Inflammatory macrophage treated with lipopolysaccharide for 1 hour (primary cell): ENCODE measurements at places on chromosomes 16 and 17.
A peak's percentile ranks its signal among the peaks of the same experiment; 100 is the strongest.

GRCh38 chr17:36144014-36144413, 32.4 kb downstream of the TBC1D3B start:
- peak; percentile 87 for DNase-seq

DNA sequence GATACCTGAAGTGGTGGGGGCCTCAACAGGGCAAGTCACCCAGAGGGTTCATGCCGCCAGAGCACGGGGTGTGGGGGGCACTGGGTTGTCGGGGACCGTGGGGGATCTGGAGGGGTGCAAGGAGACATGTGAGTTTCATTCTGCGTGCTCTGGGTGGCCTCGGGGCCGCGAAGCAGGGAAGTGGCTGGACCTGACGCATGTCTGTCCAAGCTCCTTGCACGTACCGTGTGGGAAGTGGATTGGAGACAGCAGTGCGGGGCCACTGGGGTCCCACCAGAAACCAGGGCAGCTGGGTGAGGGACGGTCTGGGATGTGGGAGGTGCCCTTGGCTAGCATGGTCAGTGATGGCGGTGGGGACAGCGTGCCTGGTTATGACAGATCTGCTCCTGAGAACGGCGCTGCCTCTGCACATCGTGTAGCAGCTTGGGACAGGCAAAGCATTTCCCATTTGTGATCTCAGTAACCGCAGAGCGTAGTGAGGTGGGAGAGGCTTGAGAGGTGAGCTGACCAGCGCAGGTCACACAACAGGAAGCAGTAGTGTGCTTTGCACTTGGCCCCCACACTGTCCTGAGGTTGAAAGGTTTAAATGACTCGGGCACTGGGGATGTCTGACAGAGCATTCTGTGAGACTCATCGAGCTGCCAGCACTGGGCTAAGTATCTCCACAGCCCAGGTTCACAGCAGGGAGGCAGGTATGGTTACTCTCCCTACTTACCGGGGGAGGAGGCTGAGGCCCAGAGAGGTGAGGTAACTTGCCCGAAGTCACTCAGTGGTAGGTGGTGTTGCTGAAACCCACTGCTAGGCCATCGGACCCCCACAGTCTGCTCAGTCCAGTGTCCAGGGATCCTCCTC, 114.4 kb downstream of the SOCS1 start:
- DNase-seq, result no peak

- peak; percentile 80 for DNase-seq
Measured at GRCh38 chr17:75113798-75114551, 4.2 kb downstream of the ARMC7 start.

- DNase-seq, result no peak
Measured at GRCh38 chr17:50627036-50627781, 7.5 kb upstream of the ABCC3 start.
